Iris pigment epithelial cell (primary cell): ENCODE measurements at places on chromosomes 5 and 9.

GRCh38 chr9:69460012-69460411 is 135.0 kb downstream of the ENTREP1 start:
- DNase-seq = no peak

GRCh38 chr5:74393943-74394342 is 246.6 kb downstream of the ENC1 start:
- no peak for DNase-seq

DNA sequence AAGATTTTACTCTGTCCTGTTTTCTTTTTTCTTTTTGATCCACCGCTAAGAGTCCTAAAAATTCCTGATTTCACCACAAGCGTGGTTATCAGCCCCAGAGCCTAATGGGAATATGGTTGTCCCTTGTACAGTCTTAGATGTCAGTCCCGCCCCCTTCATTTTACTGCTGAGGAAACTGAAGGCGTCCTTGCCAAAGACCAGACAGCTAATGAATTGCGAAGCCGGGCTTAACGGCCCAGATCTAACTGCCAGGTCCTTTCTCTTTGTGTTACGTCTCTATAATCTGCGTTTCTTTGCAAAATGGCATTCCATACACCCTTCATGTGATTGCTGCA is 497 bp downstream of the NSA2 start:
- DNase-seq = peak; percentile 78

GRCh38 chr5:1132570-1132969 is 20.7 kb upstream of the SLC12A7 start:
- DNase-seq = no peak

- no peak for DNase-seq
Measured at GRCh38 chr5:104421431-104421830, 858.8 kb upstream of the NUDT12 start.

DNA sequence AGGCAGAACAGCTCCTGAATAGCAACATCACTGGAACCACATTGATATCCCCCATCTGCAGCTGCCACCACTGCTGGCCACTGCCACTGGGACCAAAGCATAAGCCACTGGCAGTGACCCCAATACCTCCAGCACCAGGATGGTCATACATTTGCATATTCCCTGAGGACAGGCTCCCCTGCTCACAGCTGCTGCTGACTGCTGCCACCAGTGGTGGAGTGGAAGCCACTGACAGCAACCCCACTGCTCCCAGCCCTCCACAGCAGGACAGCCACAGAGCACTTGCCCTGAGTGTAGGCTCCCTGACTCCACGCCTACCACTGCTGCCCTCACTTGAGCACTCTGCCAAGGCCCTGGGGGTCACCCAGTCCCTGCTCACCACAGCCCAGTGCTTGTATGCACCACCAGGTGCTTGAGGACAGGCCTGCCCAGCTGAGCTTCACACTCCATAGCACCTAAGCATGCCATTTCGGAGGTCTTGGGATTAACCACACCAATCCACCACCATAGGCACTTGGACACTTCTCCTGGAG is 327.4 kb upstream of the RPS23 start:
- DNase-seq = no peak

DNA sequence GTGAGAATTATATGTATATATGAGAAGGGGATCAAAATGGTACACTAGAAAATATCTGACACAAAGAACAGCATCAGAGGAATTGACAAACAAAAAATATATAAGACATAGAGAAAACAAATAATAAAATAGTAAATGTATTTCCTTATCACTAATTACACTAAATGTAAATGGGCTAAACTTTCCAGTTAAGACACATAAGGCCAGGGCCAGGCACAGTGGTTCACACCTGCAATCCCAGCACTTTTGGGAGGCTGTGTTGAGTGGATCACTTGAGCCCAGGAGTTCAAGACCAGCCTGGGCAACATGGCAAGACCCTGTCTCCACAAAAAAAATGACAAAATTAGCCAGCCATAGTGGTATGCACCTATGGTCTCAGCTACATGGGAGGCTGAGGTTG is 8.5 kb downstream of the FBXL17 start:
- no peak for DNase-seq

GRCh38 chr9:33780276-33780675 is 15.1 kb upstream of the PRSS3 start:
- no peak for DNase-seq
